ENCODE measurements at places on chromosomes 1 and 21.

- DNase-seq = no peak
These were observed 42.1 kb upstream of the ARHGEF16 start for GRCh38 chr1:3412376-3412775.

GRCh38 chr1:228400692-228401454, 5.8 kb downstream of the TRIM11 start:
- DNase-seq = no peak

DNA sequence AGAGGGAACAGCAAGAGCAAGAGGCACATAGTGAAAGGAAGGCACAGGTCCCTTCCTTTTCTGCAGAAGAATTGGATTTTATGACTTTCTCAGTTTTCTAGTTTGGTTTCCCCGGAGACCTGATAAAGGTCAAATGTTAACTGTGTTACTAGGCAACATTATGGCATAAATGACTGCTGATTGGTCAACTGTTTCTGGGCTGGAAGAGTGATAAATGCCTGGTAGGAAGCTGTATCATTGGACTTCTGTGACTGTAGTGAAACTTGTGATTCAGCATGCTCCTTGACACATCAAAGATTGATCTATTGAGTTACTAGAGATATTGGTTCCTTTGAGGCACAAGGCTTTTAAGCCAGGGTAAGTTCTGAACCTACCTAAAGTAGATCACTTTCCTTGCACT, 55.7 kb downstream of the LRRC8C start:
- DNase-seq = no peak

DNA sequence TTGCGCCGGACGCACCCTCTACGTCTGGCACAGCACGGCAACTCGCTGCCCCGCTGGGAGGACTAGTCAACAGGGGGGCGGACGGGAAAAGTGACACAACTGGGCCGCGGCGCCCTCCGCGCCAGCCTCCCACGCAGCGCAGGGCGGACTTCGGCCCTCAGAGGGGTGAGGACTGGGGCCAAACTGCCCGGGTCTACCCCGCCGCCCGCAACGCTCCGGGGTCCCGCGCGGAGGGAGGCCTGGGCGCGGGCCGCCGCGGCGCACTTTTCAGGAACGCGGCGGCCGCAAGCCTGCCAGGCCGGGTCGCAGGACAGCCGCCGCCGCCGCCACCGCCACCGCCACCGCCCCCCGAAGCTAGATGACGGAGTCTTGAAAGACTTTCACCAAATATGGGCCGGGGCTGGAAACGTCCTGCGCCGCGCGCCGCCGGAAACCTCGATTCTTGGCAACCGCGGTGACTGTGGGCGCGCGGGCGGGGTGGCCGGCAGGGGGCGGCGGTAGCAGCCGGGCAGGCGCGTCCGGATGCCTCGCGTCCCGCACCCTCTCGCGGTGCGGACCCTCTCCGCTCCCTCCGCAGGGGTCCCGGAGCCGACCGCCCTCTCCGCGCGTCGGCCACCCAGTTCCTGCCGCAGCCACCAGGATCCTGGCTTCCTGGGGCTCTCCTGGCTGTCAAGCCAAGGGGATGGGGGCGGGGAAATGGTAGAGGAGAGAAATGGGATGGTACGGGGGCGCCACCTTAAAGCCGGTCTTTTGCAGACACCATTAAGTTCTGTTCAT, 3.7 kb upstream of the CCN1 start:
- DNase-seq = peak; percentile 94

DNA sequence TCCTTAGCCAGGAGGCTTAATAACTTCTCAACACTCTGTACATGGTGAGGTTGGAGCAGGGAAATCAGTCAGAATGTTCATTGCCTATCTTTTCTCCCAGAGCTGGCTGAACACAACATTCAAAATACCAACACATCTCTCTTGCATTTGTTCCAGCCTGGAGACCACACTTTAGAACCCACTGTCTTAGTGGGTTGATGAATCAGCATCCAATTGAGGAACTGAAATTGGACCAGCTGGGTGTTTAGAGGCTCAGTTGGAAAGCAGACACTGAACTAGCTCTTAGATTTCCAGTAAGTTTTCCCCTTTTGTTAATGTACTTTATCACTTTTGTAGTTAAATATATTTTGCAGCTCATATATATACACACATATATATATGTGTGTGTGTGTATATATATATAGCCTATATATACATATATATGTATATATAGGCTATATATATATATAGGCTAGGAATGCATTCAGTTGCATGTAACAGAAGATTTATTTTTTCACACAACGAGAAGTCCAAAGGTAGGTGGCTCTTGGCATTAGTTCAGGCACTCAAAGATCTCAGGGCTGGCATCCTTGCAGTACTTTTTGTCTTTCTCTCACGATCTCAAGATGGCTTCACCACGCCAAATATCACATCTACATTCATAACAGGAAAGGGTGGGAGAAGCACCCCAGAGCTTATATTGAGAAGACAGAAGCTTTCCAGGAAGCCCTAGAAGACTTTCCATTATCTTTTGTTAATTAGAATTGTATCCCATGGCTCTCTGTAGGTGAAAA, 35.0 kb upstream of the HUNK start:
- no peak for DNase-seq

- peak; percentile 49 for DNase-seq
These were observed 7.9 kb upstream of the ADGRB2 start for GRCh38 chr1:31771891-31772668.

- no peak for DNase-seq
These were observed 259.1 kb upstream of the POU3F1 start for GRCh38 chr1:38305666-38306065.

DNA sequence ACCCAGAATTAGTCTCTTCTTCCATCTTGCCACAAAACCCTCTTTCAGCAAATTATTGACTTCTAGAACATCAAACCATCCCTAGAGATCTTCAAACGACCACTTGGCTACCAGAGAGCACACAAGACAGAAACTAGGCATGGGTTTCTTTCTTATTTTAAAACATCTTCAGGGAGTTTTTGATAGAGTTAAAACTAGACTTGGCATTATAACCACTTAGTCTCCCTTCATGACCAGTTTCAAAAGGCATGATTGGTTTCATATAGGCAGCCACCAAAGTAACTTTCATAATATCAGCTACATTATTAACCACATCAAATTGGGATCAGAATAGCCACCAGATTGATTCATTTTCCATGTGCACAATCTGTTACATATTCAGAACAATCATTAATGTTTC, 368.4 kb upstream of the GREM2 start:
- no peak for DNase-seq

GRCh38 chr1:85602571-85602970, 22.0 kb downstream of the CCN1 start:
- DNase-seq = no peak

- DNase-seq = peak; percentile 87
These were observed 12.2 kb downstream of the SDCCAG8 start for GRCh38 chr1:243267914-243268653.

DNA sequence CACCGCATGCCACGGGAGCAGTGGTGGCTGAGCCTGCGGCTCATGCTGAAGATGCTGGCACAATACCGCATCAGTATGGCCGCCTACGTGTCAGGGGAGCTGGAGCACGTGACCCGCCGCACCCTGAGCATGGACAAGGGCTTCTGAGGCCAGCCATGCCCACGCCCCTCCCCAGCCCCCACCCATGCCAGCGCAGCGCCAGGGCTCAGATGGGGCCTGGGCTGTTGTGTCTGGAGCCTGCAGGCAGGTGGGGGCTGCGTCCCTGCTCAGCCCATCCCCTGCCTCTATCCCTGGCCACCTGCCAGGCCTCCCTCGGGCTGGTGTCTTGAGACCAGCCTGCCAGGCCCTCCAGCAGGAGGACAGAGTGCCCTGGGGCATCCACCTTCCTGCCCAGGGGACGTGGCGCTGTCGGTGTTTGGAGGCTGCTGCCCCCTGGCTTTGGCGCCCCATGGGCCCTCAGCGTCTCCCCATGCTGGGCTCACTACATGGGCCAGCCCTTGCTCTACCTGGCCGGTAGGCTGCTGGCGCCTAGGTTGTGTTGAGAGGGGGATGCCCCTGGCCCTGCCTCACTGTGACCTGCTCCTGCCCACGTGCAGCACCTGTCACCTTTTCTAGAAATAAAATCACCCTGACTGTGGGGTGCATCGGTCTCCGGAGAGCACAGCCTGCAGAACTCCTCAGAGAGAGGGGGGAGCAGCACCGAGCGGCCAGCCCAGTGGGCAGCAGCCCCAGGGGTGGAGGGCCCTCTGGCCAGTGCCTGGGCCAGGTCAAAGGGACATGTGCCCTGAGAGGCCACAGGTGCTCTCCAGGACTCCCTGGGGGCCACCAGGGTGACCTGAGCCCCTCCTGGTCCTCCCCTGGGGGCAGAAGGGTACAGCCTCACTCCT, 12.2 kb downstream of the CFAP410 start:
- no peak for DNase-seq

- DNase-seq = no peak
These were observed 48.6 kb downstream of the KCNC4 start for GRCh38 chr1:110258734-110259133.

DNA sequence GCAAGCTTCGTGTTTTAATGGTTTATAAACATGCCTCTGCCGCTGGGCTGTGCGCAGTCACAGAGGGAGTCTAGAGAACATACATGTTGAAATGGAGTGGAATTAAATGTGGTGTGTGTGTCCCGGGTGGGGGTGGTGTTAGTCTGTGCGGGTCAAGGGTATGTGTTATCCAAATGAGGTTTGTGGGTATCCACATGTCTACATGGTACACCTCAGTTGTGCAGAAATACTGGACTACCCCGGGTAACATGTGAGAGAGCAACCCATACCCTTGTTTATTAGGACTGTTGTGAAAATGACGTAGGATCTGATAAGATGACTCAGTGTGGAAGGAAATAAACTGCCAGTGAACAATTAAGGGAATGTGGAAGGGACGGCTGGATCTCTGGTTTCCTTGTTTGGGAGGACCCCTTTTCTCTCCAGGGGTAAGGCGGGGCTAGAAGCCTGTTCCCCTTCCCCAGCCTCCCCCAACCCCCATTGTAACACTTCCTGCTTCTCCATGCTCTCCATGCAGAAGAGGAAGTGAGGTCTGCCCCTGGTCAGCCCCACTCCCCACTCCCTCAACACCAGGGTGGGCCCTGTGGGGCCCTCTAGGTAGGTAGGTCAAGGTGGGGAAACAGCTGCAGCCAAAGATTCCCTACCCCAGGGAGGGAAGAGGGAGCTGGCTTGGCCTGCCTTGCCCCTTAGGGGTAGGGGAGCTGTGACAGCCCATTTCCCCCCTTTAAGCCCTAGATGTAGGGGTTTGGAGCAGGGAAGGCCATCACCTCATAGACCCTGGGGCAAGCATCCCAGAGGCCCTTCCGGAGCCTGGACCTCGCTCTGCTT, 690 bp downstream of the EPS8L3 start:
- DNase-seq = peak; percentile 95

DNA sequence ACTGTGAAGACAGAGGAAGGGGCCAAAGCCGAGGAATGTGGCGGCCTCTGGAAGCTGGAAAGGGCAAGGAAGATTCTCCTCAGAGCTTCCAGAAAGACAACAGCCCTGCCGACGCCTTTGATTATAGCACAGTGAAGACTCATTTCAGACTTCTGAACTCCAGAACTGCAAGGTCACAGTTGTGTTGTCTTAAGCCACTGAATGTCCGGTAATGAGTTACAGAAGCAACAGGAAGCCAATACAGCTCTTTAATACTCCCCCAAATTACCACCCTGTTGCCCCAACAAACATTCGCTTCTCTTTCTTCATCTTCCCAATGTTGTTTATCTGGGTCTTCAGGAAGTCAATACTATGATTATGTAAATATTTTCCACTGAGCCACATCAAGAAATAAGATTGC, 44.0 kb downstream of the ETS2 start:
- DNase-seq = no peak

GRCh38 chr1:96845464-96845863, 123.9 kb downstream of the PTBP2 start:
- DNase-seq = peak; percentile 17

DNA sequence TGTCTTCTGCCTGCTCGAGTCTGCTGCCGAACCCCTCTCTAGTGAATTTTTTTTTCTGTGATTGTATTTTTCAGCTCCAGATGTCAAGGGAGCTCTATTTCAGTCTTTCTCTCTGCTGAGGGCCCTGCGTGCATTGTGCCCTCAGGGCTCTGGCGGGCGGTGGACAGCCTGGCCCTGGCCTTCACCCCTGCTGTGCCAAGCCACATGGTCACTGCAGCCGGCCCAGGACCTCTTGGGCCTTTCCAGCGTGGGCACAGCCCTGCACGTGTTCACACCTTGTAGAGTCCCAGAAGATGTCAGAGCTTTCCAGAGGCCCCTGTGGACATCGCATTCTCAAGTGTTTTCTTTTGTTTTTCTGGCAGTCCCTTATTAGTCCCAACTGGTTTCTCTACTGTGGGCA, 55.7 kb downstream of the PCNT start:
- no peak for DNase-seq

GRCh38 chr1:24047110-24047477, 64.8 kb downstream of the MYOM3 start:
- no peak for DNase-seq

DNA sequence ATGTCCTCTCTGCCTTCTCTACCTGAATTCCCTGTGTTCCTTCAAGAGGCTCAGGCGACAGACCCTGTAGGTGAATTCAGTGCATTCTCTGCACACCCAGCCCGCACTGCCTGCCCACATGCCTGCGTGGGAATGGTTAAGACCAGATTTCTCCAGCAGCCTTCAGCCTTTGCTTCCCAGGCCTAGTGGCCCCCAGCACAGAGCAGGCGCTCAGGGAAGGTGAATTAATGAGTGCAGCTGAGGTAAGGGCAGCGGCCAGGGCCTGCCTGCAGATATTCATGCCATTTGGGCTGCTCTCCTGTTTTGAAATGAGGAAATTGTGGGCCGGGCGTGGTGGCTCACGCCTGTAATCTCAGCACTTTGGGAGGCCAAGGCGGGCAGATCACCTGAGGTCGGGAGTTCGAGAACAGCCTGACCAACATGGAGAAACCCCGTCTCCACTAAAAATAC, 45.5 kb downstream of the IER5 start:
- DNase-seq = no peak

- no peak for DNase-seq
These were observed 194.4 kb upstream of the KAZN start for GRCh38 chr1:14403961-14404645.

DNA sequence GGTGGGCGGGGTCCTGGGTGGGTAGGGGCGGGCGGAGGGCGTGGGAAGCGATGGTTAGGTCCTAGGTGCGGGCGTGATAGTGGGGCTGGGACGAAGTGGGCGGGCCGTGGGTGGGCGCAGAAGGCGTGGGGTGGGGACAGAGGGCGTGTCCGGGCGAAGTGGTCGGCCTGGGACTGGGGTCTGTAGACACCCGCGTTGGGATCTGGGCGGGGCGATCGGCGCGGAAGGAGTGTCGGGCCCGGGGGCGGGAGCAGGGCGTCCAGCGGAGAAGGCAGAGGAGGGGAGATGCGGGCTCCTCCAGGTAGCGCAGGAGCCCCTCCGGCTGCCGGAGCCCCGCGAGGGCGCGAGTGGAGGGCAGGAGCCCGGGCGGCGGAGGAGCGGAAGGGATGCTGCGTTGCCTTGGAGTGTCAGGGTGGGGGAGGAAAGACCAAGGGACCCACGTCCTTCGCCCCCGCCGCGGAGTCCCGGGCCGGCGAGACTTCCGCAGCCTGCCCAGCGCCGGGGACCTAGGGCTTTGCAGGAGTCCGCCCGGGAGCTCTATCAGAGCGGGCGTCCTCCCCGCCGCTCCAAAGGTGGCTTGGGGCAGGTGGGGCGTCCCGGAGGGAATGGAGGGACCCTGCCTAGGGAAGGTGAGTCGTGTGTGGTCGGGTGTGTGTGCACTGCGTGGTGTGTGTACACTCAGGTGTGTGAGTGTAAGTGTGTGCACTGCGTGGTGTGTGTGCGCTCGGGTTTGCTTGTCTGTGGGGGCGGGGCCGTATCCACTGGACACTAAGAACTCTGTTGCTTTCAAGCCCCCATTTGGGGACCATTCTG, 27.0 kb upstream of the PRSS38 start:
- DNase-seq = peak; percentile 46

All from mesenchymal stem cell (in vitro differentiated cells and primary cell).